ENCODE measurements at places on chromosomes 4 and X. TPM values are rescaled to one million over a fixed set of nuclear protein-coding genes. Genes with fewer than 3 reads are reported as not detected.
A peak's percentile ranks its signal among the peaks of the same experiment; 100 is the strongest.

SRPX2 gene
- total RNA-seq: 18.9 TPM

- ATAC-seq: peak; percentile 52
Observed at GRCh38 chr4:85370400-85371032, 104.4 kb upstream of the ARHGAP24 start.

DNA sequence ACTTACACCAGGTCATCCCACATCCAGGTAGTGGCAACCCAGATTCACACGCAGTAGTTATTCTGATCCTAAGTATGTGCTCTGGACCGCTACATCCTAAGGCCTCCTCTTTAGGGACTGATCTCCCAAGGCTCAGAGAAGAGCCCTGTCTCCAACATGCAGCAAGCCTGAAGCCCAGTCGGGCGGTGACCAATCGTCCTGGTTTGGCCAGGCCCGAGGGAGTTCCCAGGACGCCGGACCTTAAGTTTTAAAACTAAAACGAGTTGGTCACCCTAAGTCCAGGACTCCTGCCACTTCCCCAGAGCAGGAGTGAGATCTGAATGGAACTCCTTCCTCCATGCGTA lies 385 bp downstream of the LYAR start:
- ATAC-seq: peak; percentile 29

DNA sequence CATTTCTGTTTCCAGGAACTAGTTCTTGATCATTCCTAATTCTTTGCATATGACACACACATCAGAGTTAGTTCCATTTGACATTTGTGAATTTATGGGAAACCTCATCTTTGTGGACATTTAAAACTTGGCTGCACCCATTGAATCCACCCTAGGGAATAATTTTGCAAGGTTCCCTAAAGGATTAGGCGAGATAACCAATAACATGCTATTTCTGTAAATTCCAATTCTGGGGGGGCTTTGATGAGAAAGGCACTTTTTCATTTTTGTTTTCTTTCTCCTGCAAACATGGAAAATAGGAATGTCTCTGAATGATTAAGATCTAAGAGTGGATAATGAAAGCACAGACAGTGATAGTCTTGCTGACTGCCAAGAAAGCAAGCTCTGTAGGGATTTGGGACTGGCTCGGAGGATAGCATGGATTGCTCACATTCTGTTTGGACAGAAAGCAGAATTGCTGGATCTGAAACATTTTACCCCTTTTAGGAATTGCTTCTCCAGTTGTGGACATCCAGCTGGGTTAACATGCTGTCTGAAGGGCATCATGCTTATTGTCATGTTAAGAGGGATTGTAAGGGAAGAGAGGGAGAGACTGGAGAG lies 145.1 kb downstream of the NHS start:
- ATAC-seq: no peak

GRCh38 chrX:19554786-19555185 lies 39.5 kb upstream of the MAP3K15 start:
- ATAC-seq: no peak

DNA sequence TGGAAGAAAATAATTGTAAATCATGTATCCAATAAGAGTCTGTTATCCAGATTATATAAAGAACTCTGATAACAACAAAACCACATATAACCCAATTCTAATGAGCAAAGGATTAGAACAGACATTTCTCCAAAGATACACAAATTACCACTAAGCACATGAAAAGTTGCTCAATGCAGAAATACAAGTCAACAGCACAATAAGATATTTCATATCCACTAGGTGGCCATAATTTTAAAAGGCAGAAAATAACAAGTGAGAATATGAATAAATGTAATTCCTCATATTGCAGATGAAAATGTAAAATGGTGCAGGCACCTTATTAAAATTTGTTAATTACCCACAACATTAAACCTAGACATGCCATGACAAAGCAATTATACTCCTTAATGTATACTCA lies 73.9 kb upstream of the ZCCHC13 start:
- ATAC-seq: no peak

DNA sequence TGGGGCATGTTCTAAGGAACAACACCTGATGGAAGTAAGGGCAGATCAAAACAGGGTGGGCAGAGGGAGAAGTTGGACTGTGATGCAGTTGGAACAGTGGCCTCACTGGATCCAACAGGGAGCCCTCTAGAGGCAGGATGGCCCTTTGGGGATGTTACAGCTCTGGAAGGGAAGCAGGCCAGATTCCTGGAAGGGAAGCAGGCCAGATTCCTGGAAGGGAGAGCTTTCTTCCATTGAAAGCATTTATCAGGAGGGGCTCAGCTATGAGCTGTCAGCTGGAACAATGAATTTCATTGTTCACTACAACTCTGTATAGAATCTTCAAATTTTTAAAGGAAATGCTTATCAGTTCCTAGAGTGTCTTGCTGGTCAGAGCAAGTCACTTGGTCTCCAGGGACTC lies 17.7 kb downstream of the IL15 start:
- ATAC-seq: peak; percentile 41

All from esophagus mucosa (tissue), 1 donor.